HS-5 (cell line): ENCODE measurements at places on chromosomes 11 and 22.

GRCh38 chr11:108906329-108906728 is 241.5 kb downstream of the DDX10 start:
- DNase-seq: no peak

- DNase-seq: no peak
These were observed 66.9 kb downstream of the LRRC4C start for GRCh38 chr11:41392596-41392995.

DNA sequence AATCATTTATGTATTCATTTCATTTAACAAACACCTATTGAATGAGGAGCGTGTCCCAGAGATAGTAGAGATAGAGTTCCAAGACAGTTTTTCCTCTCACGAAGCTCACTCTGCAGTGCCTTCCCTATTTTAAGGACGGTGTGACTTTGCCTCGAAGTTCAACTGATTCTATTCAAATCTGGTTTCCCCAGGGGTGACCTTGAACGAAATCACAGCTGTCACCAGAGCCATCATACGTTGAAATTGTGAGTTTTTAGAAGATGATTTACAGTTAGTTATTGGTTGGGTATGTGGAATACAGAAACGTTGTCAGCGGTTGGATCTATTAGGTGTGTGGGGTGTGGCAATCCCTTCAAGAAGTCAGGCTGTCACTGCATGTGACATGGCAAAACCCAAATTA is 33.9 kb upstream of the SESN3 start:
- no peak for DNase-seq

- DNase-seq: no peak
These were observed 46.2 kb upstream of the SEPTIN5 start for GRCh38 chr22:19667872-19668740.

- DNase-seq: no peak
These were observed 32.5 kb downstream of the PAK1 start for GRCh38 chr11:77441426-77441825.

DNA sequence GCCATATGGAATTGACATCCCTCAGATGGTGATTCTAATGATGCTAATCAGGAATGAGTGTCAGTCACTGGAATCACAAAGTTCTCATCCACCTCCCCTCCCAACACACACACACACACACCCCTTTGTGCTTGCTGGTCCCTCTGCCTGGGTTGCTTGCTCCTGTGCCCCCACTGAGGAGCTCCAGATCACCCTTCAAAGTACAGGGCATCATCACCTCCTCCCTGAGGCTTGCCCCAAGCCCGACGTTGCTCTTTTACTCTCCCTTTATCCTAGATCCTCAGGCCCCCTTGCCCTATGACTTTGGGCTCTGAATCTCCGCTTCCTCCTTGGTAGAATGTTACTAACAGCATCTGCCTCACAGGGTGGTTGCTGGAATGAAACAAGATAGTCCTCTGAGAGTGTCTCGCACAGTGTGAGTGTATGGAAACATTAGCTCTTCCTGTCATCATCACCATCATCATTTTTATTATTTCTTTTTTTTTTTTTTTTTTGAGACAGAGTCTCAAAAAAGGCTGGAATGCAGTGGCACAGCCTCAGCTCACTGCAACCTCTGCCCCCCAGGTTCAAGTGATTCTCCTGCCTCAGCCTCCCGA is 3.4 kb downstream of the TOM1 start:
- DNase-seq: no peak

GRCh38 chr11:72091292-72091691 is 10.6 kb downstream of the LRRC51 start:
- no peak for DNase-seq

GRCh38 chr11:101508370-101508769 is 75.4 kb downstream of the TRPC6 start:
- no peak for DNase-seq

- no peak for DNase-seq
These were observed 1.2 kb upstream of the NRXN2 start for GRCh38 chr11:64723907-64724862.

DNA sequence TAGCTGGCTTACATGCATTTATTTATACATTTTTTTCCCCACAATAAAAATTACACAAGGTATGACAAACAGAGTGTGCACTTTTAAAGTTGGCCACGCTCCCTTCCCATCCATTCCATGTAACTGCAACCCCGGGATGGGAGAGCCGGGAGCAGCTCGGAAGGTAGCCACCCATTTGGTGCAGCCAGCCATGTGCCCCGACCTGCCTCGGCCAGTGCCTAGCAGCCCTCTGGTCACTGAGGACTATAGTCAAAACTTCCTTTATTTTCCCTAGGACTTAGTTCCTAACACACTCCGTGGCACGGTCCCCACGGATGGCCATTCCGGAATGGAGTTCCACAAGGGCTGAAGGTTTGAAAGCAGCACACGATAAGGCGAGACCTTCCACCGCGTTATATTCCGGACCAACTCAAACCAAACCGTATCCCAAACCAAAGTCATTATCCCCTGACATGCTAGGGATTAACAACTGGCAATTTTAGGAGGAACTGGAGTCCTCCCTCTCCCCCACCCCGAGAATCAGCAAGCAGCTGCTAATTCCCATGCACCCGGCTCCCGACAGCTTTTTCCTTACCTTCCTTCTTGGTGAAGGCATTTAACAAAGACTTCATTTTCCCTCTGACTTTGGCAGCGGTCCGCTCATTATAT is 426.4 kb downstream of the SHANK2 start:
- DNase-seq: no peak

- DNase-seq: no peak
These were observed 13.5 kb upstream of the ANKK1 start for GRCh38 chr11:113373981-113374560.

DNA sequence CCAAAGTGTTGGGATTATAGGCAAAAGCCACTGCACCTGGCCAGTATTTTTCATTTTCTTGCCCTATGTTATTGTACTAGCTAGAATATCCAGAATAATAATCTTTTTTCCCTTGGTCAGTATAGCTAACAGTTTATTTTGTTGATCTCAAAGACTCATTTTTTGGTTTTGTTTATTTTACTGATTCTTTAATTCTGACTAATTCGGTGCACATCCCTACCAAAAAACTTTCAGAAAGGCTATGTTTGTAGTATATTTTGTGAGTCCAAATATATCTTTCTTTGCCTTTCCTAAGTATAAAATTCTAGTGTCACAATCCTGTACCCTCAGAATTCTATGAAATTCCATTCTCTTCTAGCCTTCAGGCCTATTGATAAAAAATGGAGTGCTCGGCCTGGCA is 84.3 kb downstream of the PHF21A start:
- no peak for DNase-seq

DNA sequence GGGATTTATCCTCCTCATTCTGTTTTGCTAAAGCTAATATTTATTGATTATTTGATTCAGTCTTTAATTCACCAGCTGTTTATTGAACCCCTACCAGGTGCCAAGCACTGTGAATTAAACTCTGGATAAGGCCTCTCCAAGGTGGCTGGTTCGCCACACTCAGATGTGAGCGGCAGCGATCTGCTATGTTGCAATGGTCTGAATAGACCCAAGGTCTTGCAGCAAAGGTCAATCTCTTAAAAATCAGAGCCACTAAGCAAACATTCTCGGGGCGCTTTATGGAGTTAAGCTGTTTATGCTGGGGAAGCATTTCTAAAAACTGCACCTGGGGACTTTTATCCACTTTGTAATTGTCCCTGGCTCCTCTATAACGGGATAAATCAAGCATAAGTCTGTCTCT is 10.5 kb upstream of the TSPAN18 start:
- DNase-seq: no peak

GRCh38 chr22:47143249-47143938 is 380.9 kb downstream of the TBC1D22A start:
- no peak for DNase-seq

DNA sequence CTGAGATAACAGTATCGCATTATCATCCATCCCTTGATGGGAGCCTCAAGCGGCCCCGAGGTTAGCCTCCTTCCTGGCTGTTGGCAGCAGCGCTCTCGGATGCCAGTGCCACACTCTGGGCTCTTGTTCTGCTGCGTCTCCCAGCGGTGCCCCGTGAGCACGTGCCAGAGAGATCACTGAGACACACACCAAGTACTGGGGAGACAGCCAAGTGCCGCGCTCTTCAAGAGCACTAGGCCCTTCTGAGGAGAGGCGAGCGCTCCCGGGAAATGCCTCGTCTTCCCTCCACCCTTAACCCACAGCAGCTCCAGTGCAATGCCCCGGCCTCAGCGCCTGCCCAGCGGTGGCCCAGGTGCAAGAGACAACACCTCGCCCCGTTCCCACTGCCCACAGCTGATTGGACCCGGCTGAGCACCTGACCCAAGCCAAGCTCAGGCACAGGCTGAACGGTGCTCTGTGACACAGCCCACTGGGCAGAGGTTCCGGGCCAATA is 248.3 kb upstream of the NARS2 start:
- DNase-seq: no peak

- no peak for DNase-seq
These were observed 122.8 kb downstream of the SHANK2 start for GRCh38 chr11:71129624-71130023.

GRCh38 chr11:72389116-72389515 is 45.2 kb downstream of the CLPB start:
- no peak for DNase-seq

- no peak for DNase-seq
These were observed 127.9 kb downstream of the ENTHD1 start for GRCh38 chr22:39765661-39766060.

DNA sequence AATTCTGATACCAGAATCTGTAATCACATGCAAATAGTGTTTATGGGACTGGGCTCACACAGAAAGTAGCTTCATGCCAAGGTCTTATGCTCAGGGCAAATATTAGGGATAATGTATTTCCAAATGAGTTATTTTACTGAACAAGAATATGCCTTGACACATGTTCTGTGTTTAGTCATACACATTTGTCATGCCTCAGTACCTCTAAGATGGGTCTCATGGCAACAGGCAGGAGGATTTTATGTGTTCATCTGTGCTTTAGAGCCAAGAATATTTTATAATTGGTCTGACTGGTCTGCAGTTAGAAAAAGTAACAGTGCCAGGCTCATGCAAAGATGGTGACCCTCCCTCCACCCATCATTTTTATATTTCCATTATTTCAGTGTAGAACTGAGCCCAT is 49.1 kb downstream of the JAM3 start:
- no peak for DNase-seq

DNA sequence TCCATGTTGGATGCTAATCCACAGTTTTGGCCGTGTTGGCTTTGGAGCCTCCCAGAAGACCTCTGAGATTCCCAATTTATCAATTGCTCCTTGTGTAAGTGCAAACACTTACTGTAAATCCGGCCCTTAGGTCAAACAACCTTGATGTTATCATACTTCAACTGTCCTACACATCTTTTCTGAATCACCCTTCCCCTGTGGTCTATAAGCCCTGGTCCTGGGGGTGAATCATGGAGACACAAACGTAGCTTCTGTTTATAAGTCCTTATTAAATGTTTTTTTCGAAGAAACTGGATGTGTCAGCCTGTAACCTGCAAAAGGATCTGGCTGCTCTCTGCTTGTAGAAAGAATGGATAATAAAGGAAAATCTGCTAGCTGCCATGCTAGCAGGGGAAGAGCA is 1.7 kb upstream of the IL10RA start:
- no peak for DNase-seq

DNA sequence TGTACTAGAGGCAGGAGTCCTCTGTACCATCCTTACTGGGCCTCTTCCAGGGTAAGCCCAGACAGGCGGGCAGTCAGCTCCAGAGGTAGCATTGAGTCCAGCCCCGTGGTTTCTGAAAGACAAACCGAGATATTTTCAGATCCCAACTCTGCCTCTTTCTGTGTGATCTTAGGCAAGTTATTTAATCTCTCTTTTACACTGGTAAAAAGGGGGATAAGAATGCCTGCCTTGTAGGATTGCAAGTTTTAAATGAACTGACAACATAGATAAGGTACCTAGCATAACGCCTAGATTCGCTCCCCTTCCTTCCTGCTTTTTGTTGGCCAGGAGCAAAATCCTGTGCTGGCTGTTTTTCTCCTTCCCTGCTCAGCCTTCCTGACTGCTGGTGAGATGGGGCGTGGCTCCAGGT is 56.4 kb upstream of the NNMT start:
- no peak for DNase-seq

DNA sequence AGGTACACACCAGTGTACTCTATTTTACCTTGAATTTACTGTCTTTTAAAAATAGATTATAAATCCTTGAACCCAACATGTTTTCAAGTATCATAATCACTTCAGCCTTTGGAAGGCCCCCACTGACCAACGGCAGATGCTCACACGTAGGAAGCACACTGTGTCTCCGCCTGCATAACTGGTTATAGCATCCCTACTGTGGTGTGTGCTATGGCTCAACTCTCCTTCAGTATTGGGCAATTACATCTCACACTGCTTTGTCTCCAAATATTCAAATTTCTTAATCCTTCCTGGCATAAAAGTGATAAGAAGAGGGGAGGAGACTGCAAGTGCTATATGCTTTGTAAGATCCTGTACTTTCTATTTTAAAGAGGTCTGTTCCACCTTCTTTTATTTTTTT is 165.7 kb downstream of the CADM1 start:
- no peak for DNase-seq

DNA sequence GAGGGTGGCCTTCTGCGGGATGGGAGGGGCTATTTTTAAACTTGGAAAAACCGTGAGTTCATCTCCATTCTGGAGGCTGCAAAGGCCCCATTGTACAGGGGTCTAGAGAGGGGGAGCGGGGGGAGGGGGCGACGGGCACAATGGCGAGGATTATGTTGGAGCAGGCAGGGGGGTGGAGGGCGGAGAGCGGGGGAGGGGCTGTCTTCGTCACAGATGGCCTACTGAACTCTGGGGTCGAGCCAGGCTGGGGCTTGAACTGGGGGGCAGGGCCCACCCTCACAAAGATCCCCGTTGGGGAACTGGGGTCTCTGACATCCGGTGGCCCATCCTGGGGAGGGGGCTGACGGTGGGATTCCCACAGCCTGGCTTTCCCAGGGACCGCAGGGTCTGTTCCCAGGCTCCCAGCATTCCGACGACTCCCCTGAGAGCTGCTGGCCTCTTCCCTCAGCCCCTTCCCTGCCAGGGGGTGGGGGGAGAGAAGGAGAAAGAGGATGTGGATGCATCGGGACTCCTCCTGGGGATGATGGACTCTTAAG is 3.4 kb upstream of the MCAM start:
- no peak for DNase-seq
